ENCODE measurements at places on chromosomes 12 and 14.

DNA sequence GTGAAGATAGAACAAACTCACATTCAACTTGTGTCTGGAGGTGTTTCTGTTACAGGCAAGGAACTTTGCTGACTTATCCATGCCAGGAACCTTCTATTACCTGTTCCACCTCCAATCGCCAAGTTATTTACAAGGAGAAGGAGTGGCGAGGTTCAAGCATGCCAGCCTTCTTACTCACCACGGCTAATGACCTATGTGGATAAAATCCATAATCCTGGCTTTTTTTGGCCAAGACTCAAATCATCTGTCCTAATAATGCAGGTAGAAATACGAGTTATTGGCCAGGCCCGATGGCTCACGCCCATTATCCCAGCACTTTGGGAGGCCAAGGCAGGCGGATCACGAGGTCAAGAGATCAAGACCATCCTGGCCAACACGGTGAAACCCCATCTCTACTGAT is 241.6 kb downstream of the TMEM132D start:
- DNase-seq = no peak

DNA sequence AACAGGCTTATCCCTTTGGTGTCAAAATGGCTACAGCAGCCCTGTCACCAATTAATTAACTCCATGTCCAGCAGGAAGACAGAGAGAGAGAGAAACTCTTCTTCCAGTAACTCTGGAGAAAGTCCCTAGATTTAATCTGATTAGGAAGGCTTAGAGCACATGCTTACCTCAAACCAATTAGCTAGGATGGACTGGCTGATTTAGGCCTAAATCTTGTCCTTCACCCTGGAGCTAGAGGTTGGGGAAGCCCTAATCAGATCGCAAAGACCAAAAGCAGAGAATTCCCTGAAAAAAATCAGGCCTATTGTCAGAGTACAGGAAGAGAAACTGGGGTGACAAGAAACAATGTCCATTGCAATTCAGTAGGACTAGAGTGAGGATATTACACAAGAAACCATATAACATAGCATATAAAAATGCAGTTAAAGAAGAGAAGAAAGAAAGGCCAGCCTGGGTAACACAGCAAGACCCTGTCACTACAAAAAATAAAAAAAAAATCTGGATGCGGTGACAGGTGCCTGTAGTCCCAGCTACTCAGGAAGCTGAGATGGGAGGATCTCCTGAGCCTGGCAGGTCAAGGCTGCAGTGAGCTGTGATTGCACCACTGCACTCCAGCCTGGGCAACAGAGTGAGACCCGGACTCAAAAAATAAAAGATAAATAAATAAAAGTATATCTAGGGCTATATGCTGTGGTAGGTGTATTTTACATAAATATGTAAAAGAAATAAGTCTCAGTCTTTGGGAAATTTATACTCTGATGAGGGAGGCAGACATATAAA is 34.9 kb upstream of the TUBA1A start:
- no peak for DNase-seq

GRCh38 chr14:74401504-74402241 is 24.3 kb downstream of the SYNDIG1L start:
- peak; percentile 15 for DNase-seq

DNA sequence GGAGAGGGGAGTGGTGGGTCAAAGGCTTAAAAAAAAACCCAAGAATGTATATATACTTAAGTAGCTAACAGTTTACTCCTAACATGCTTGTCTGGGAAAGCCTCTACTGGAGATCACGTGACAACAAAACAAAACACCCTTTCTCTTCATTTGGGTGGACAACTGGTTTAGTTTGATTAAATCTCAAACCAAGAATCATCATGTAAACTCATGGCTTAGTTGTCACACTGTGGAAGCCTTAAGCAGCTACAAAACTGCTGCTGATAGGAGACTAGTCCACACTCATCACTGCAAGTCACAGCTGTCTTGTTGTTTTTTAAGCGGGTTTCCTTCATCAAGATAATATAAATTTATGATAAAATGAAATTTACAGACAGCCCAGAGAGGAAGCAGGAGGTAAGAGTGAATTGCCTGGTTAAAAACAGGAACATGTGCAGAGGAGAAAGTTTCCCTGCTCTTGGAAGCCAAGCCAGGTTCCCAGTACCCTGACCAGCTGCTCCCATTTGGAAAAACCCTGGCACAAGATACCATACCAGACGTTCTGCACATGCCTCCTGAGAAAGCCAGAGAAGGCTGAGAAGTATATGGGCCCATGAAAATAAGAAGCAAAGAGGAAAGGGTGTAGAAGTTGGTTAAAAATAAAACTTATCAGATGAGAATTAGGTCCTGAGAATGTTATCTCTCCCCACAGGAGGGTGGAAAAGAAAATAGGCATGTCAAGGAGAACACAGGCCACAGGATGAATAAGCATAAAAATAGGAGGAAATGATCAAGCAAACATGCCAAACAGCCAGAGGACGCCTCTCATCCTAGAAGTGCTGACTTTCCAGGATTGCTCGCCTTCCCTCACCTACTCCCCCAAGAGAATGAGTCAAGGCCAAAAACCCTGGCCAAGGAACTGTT is 34.0 kb downstream of the EGLN3 start:
- peak; percentile 10 for DNase-seq

- DNase-seq = no peak
Observed at GRCh38 chr14:56760164-56760914, 49.9 kb downstream of the OTX2 start.

DNA sequence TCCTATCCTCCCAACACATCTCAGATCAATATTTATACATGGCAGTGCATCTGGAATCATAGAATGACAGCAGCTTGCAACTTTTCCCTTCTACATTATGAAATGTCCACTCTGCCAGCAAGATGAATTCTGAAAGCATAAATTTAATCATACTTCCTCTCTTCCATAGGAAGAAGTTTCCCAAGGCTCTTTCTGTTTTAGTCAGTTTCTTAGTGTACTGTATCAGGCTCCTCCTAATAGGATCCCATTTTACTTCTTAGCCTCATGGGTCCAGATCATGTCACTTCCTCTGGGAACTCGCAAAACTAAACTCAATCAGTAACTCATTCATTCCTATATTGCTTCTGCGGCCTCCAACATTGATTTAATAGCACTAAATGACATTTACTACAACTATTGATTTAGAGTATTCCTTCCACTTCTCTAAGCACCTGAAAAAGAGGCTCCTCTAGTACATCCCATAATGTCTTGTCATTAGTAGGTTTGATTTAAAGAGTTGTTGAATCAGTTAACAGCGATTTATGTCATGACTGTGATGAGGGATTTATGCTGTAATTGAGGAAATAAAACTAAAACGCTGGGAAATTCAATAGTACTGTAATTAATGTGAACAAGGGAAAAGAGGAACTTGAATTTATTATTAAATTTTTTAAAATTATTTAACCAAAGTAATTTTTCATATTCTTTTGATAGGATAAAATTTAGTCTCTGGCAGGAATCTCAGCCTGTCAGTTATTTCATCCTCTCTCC is 4.0 kb downstream of the CLEC1A start:
- DNase-seq = no peak

DNA sequence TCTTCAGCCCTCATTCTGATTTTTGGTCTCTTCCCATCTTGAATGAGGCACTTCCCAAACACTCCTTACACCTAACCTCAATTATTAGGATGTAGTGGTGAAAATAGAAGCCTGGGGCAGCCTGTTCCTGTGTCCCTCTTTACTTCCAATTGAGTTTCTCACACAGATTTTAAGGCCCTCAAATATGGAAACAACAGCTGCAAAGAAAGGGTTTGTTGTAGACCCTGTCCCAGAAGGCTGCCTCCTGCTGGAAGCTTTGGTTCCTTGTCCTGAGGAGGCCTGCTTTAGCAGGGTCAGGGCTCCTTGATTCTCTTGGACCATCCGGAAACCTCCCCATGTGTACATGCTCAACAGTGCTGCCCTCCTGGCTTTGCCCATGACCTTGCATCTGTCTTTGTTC is 101.3 kb downstream of the TGFB3 start:
- no peak for DNase-seq

- no peak for DNase-seq
Observed at GRCh38 chr12:129863938-129864337, 39.9 kb downstream of the TMEM132D start.

DNA sequence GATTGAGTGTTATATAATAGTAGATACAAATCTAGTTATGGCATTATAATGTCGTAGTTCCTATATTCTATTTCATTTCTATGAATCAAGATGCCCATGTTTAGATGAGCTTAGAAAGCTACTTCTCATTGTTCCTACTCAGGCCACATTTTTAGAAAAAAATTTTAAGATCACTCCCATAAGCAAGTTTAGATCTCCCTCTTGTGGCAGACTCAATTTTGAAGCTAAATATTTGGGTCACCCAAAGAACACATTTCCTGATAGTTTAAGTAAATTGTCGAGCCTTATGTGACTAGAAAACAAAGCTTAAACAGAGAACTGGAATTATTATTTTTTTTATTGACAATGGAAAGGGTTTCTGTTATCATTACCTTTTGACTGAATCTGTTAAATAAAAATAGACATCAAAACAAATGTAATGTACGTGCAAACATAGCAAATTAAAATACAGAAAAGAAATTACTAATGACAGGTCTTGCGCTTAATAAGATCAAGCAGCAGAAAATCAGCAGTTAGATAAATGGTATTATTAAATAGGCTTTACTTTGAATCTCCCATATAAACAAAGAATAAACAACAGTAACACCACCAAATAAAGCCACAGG is 180.2 kb downstream of the ACSS3 start:
- peak; percentile 47 for DNase-seq

DNA sequence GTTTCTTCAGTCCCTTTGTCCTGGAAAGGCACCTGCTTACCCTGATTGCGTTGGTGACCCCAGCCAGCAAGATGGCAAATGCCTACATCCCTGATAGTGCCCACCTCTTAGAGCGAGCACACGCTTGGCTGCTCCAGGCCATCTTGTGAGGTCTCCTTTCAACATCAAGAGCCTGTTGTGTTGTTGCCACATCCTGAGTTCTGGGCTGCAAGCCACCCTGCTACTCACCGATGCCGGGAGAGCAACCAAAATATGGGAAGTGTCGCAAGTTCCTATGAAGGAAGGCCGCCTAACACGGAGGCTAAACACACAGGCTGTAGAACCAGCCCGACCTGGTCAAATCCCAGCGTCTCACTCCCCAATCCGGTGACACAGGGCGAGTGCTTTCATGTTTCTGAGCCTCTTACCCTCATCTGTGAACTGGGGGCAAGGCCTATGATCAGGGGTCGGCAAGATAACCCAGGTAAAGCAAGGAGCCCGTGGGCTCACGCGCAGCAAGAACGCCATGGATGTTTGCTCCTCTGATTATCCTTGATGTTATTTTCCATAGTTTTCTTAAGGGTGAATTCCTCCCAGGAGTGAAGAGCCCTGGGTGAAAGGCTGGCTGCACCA is 98.4 kb downstream of the LGMN start:
- peak; percentile 70 for DNase-seq

DNA sequence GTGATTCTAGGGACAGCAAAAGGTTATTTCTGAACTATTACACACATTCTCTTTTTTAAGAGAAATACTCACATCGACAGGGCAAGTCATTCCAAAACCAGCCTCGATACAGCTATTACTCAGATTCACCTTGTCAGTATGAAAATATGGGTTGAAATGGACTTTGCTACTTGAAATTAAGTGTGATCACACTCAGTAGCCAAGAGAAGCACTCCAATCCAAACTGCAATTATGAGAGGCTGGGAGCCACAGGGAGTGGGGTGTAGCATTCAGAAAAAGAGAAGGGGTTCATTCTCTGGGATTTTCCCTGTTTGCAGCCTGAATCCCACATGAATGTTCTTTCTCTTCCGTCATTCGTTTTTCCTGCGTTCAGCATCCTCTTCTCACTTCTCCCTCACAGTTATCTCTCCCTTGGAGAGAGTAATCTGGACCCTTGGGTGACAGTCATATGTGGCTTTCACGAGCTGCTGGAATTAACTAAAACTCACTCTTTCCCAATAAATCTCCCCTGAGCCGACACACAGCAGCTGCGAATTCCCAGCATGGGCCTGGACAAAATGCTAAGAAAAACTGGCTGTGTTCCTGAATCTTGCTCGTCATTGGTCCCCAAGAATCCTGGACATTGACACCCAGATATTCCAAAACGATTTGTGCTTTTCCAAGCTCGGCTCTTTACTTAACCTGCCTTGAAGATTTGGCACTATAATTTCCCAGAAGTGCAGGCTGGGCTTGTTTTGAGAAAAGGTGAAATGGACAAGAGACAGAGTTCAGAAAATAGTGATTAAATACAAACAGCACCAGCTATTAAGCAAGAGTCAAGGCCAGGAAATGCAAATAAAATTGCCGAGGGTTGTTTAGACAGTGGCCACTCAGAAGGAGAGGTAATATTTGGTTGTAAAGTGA is 199.5 kb upstream of the PLEKHG7 start:
- DNase-seq = no peak

GRCh38 chr12:58452546-58452945 is 467.8 kb downstream of the LRIG3 start:
- peak; percentile 73 for DNase-seq

DNA sequence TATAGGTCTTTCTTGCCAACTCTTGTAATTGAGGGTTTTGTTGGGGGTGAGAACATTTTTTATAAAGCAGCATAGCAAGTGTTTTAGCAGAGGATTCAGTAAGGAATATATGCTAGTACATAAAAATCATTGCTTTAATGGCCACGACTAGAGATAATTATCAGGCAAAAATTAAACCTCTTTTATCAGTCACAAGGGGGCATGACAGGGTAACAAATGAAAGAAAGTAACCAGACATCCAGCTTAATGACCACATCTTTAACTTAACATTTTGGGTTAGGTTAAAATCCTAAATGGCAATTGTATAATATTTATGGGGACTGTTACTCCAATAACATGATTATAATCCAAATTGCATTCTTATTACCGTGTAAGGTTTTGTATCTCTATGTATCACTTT is 119.6 kb downstream of the LRRIQ1 start:
- peak; percentile 15 for DNase-seq

DNA sequence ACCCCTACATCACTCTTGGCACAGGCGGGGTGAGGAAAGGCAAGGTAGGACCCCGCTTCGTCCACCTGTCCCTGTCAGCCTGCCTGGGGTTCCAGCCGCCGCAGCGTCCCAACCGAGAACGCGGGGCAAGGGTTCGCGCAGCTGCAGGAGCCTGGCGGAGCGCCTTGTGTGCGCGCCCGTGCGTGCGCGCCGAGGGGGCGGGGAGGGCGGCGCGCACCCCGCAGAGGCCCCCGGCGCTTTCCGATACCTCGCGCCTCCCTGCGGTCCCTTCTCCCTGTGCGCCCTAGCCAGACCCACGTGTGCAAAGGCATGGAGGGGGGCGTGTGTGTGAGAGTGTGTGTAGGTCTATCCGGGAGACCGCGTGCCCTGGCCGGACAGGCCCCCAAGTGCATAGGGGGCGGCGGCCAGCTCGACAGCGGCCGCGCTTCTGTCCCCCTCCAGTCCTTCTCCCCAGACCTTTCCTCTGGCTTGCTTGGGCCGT is 122.4 kb downstream of the TSPAN9 start:
- DNase-seq = peak; percentile 36

- no peak for DNase-seq
Observed at GRCh38 chr12:43786899-43787693, 19.0 kb downstream of the TWF1 start.

GRCh38 chr12:110699591-110700445 is 10.9 kb upstream of the HVCN1 start:
- DNase-seq = no peak

- DNase-seq = no peak
Observed at GRCh38 chr12:40254455-40255085, 29.8 kb downstream of the LRRK2 start.

GRCh38 chr12:123149501-123150274 is 1.2 kb downstream of the PITPNM2 start:
- no peak for DNase-seq

All from EH (cell line).